ENCODE measurements at places on chromosomes 6 and 20.

- DNase-seq = no peak
Measured at GRCh38 chr20:1995531-1996310, 1.9 kb upstream of the PDYN start.

DNA sequence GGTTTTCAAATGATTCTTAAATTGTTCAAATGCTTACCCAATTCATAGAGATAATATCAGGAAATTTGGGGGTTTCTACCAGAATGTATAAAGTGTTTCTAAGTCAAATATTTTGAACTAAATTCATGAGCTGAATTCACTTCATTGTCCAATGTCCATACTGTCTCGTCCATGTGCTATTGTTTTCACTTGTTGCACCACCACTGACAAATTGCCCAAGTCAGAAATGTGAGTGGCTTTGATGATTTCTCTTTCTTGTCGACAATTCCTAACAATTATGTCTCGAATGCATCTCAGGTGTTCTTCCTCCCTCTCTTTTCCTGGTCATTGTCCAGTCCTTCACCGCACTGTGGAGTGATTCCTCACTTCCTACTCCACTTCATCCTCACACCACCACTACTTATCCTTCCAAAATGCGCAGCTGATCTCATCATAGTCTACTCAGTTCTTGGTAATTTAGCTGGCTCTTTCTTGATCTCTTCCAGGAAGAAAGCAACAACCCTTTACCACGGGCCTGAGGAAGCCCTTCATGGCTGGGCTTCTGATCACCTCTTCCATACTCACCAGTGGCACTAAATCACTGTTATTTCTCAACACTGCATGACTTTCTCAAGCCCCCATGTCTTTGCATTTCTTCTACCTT lies 161.1 kb downstream of the FOXA2 start:
- no peak for DNase-seq

GRCh38 chr20:12849225-12849910 lies 159.4 kb upstream of the SPTLC3 start:
- no peak for DNase-seq

DNA sequence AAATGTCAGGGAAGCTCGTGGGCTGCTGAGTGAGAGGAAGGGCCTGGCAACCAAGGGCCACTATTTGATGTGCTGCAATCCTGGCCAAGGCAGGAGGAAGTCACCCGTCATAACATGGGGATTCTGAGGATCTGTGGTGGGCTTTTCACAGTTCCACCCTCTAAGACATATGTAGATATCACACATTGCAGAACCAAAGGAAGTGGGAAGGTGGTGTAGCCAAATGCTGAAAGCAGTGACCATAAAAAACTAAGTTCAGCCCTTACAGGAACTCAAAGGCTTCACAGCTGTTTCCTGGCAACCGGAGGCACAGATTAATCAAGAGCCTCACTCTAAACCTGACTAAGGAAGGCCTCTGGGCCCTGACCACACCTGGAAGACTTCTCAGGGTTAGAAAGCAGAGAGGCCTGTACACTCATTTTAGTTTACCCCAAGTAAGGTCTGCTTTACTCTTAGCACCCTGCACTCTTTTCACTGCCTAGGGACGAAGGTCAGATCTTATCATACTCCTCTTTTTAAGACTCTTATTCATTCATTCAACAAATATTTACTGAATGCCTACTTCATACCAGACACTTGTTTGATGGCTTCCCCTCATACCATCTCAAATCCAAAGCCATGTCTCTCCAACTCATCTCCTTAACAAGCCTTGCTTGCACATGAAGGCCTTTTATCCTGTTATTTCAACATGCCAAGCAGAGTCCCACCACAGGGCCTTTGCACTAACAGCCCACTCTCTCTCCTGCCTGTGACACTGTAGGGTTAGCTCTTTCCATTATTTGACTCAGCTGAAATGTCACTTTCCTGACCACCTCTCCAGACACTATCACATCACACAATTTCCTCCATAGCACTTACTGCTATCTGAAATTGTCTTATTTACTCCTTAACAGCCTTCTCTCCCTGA lies 2.6 kb downstream of the UBE2V1 start:
- no peak for DNase-seq

DNA sequence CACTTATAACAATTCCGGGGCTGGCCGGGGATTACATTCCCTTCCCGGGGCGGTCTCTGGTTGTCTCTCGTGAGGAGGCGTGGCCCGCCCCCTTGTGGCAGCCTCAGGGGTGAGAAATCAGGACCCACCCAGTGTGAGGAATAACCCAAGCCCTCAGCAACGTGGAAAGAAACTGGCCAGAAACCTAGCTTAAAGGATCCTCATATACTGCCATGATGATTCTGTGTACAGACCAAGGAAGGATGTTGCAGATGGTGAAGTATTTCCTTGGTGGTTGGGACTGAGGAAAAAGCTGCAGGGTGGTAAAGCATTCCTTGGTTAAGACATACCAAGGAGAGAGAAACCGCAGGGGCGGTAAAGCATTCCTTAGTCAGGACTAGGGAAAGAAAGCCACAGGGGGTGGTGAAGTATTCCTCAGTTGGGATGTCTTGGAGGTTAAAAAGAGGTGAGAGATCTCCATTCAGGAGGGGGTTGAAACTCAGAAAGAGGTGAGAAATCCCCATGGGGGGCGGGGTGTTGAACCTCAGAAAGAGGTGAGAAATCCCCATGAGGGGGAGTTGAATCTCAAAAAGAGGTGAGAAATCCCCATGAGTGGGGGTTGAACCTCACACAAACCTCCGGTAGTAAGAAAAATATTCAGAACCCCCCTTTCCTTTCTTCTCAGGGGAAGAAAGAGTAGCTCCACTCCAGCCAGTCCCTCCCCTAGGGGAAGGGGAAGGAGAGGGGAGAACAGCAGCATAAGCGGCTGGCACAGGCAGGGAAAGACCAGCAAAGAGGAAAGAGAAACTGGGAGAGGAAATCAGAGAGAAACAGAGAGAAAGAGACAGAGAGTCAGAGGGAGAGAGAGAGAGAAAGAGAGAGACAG lies 238.1 kb downstream of the RNGTT start:
- peak; percentile 65 for DNase-seq

DNA sequence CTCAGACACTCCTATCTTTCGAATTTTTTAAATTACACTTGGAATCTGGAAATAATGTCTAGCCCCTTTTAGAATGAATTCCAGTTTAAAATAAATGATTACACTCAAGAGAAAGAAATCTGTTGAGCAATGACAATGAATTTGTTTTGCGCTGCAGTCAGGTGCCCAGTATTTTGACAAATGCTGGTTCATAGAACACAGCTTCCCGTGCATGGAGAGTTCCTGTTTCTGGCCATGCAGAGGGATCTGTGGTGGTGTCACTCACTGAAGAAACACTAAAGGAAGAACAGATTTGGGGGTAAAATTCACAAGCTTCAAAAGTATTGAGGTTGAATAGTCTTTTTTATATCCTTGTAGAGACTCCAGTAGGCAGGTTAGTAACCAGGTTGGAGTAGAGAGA lies 113.4 kb upstream of the CEP85L start:
- DNase-seq = no peak

DNA sequence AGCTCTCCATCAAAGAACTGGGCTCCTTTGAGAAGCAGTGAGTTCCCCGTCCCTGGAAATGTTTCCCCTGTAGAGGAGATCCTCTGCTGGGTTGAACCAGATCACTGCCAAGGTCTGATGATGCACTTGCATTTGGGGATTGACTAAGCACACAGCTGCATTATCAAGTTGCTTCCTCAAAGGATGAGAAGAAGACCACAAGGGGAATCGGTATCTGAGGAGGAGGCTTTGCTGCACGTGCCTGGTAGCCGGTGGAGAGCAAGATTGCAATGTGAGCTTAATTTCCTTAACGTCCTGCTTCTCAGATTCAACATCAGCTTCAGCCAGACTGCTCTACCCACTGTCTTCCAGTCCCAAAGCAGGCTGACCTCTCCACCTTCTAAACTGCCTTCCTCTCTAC lies 128.8 kb upstream of the STMND1 start:
- no peak for DNase-seq

- no peak for DNase-seq
Measured at GRCh38 chr20:32655903-32656512, 17.7 kb downstream of the C20orf203 start.

- no peak for DNase-seq
Measured at GRCh38 chr20:45010399-45010828, 44.1 kb downstream of the STK4 start.
